ENCODE measurements at places on chromosomes 5 and 9.

DNA sequence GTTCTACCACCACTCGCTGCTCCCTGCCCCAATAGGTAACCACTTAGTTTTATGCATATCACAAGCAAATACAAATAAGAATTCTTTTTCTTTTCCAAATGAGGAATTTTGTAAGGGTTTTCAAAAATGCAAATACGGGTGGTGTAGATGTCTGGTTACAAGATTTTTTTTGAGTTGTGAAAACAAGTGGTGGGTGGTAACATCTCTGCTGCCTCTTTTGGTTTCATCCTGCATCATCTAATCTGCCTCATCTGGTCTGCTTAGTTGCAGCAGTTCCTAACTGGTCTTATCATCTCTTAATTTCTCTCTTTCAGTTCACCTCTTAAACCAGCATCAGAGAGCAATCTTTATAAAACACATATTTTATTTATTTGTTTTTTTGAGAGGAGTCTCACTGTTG, 5.3 kb downstream of the NFX1 start:
- no peak for DNase-seq

GRCh38 chr9:112971415-112971814, 40.6 kb downstream of the ZNF883 start:
- peak; percentile 31 for DNase-seq

- peak; percentile 15 for DNase-seq
These were observed at the start of gene FREM1 for GRCh38 chr9:14909961-14910805. Gene FREM1, minus strand, starts transcription at chr9:14910428. Its CDS starts 41,451 bp downstream, at chr9:14868977.

- DNase-seq, result no peak
These were observed 27.1 kb downstream of the TRMO start for GRCh38 chr9:97895211-97895610.

- no peak for DNase-seq
These were observed 57.2 kb downstream of the WDR70 start for GRCh38 chr5:37436146-37436934.

DNA sequence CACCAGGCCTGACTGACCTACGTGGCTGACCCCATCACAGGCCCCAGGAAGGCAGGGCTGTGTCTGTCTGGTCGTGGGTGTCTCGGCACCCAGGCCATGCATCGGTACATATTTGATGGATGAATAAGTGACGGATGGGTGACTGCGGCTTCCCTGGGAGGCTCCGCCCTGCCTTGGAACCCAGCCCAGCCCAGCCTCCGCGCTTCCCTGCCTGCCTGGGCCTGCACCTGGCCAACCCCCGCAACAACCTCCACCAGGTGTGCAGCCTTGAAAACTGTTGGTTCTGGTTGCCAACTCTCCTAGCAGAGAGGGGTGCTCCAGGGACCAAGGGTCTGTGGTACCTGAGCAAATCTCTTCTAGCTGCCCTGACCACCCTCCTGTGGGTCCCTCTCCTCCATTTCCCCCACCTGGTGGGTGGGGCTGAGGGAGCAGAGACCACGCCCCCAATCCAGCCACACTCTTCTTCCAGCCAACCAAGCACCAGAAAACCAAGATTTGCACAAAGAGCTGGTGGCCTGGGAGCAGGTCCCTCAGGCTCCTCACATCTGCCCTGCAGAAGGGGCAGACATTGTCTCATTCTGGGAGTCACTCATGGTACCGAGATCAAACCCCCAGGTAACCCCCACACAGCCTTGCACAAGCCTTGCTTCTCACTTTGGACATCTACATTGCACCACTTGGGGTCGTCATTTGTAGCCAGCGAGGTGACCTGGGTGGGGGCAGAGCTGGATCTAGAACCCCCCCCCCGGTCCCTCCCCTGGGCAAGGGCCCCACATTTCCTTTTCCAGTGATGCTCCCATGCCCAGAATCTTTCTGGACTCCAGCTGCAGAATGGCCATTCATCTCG, 100.6 kb upstream of the IER5L start:
- DNase-seq, result no peak
